BE2C (cell line): ENCODE measurements at places on chromosomes 7 and 10.
A peak's percentile ranks its signal among the peaks of the same experiment; 100 is the strongest.

- no peak for DNase-seq
Measured at GRCh38 chr10:116110736-116111135, 162.3 kb downstream of the GFRA1 start.

DNA sequence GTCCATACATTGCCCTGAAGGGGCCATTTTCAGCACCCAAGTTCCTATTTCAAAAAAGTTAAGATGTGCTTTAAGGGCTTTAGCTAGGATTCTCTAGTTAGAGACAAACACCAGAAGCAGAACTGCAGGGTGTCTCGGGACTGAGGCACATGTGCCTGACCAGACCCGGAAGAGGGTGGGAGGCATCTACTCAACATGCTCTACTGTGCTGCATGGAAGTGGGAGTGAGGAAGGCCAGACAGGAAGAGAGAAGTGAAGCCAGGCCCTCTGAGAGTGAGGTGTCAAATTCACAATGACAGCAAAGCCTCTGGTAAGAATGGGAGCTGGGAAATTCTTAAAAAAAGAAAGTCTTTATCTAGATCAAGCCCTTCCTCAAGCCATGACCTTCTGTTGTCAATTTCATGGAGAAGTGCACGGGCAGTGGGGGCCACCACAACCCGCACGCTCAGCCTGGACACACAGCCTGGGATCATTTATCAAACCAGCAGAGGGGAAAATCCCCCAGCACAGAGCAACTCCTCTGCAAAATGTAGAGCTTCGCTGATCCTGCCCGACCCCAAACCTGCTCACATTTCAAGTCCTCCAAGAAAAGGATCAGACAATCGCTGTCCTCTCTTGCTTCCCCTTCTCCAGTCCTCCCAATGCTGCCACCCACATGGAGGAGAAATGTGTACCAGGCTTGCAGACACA, 38.7 kb downstream of the PLXNA4 start:
- no peak for DNase-seq

DNA sequence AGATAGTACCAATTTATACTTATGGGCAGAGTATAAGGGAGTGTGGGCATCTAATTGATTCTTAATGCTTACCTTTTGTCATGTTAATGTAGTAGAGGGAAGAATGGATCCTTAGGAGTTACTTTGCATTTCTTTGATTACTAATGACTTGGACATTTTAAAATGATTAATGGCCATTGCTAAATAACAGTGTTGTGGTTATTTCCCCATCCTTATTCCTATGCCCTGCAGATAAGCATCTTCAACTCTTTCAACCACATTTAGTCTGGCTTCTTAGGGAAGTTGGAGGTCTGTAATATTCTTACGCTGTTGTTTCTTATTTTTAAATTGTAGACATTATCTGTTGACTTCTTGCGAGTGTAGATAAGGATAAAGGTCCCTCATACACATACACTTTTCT, 37.2 kb downstream of the KAT6B start:
- no peak for DNase-seq

- DNase-seq = no peak
Measured at GRCh38 chr7:41133690-41134299, 569.1 kb downstream of the INHBA start.

DNA sequence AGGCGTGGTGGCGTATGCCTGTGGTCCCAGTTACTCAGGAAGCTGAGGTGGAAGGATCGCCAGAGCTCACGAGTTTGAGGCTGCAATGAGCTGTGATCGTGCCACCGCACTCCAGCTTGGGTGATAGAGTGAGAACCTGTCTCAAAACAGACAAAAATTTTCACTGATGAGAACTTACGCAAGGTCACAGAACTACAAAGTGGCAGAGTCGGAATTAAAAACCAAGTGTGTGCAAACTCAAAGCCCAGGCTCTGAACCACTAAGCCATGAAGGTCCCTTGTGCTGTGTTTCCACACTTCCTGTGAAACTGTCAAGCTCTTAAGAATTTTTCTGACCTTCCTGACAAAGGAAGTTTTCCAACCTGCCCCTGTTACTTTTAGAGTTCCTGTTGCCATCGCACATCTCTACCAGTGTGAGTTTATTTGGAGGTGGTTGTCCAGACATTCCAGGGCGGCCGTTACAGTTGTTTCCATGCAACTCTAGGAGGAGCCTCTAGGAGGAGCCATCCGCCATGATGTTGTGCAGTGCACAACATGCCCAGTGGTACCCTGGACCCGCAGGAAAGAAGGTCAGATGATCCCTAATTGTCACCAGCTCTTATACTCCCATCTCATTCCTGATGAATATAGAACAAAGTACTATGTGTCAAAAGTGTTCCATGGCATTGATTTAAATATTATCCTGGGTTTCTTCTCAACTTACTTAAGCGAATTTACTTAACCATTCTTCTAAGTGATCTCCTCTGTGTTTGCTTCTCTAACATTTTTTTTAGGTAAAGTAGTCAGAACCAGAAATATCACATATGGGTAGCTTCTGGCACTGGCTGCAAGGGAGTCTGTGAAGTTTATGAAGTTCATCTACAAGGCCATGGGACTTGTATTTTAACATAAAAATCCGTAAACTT, 49.0 kb upstream of the LYZL1 start:
- DNase-seq = peak; percentile 64

- peak; percentile 41 for DNase-seq
Measured at GRCh38 chr7:66099551-66100407, 14.9 kb upstream of the CRCP start.

GRCh38 chr7:11540271-11540761, 291.7 kb downstream of the THSD7A start:
- peak; percentile 76 for DNase-seq

DNA sequence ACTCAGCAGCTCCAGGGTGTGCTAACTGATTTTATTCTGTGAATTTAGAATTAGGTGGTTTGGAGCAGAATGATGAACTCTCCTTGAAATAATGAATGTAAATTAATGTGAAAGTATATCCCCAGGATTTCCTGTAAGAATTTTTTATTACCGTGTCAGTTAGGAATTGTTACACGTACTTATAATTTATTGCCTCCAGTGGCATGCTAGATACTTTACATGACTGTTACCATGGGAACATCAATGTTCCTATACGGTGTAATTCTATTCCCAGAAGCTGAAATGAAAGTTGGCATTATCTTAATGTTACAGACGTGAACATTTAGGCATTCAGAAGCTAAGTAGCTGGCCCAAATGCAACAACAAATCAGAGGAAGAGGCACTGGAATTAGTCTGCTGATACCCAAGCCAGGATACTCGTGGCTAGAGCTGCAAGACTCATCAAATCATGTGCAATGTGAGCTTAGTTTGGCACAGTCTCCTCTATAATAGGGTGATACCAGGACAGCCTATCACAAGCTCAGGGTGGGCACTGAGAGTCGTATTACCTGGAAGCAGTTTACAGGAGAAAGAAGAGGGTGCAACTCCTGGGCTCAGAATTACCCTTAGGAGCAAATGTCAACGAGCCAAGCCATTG, 30.0 kb upstream of the PRKAR2B start:
- no peak for DNase-seq

DNA sequence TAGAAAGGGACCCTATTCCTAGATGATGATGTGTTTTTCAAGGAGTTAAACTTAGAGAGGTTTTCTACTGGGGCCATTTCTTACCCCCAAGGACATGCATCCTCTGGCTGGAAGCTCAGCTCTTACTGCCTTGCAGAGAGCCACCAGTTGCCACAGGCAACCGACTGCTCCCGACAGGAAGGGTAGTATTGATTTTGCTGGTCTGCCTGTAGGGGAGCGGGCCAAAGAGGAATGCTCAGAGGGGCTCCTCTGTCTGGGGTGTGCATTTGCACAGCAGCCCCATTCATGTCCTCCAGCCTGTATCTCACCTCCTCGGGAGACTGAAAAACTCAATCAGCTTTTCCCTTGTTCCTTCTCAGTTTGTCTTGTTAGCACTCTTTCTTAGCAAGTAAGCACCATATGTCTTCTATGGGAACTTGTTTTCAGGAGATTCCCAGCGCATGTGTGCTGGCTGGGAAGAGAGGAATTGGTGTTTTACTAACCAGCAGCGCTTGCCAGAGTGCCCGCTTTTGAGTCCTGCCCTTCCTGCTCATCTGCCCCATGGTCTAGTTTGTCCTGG, 739.0 kb upstream of the GALNT17 start:
- DNase-seq = no peak

- DNase-seq = no peak
Measured at GRCh38 chr7:19095353-19095860, 22.0 kb downstream of the TWIST1 start.

DNA sequence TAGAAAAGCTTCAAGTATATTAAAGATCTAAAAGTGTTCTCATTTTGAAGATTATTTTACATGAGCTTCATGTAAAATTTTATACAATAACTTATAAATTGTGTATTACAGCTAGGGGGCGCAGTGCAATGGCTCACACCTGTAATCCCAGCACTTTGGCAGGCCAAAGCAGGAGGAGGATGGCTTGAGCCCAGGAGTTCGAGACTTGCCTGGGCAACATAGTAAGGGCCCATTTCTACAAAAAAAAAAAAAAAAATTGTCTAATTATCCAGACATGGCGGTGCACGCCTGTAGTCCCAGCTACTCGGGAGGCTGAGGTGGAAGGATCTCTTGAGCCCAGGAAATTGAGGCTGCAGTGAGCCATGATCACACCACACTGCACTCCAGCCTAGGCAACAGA, 16.6 kb downstream of the ACBD5 start:
- DNase-seq = peak; percentile 37

DNA sequence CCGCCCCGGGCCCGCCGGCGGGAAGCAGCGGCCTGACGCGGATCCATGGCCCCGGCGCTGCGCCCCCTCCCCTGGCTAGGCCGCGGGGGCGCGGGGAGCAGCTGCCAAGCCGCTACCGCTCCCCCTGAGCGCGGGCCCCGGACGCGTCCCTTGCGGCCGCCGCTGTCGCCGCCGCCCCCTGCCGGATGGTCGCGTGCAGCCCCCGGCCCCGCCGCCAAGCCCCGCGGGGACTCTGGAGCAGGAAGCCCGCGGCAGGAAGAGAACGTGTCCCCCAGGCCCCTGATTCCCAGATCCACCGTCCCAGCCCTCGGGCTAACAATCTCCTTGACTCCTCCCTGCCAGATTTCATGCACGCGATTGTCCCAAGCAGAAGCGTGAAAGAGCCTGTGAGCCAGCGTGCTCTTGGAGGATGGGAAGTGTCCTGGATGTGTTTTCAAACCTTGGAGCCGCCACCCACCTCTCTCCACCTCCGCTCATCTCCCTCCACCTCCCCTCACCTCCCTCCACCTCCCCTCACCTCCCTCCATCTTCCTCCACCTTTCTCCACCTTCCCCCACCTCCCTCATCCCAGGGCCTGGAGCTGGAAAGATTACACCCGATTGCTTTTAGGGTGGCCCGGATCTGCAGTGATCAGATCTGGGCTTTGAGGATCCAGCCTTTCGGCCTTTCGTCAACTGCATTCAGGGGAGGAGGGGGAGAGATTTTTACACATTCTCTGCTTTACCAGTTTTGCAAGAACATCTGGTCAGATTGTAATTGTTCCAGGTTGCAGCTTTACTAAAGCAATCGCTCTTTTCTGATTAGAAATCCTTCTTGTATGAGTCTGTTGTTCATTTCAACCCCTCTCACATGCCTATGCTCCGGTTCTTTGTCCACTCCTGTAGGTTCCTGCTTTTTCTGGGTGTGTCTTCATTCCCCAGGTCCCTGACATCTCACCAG, 570 bp upstream of the PRTFDC1 start:
- peak; percentile 79 for DNase-seq

- DNase-seq = peak; percentile 42
Measured at GRCh38 chr7:1562597-1563051, 6.6 kb upstream of the TMEM184A start.

DNA sequence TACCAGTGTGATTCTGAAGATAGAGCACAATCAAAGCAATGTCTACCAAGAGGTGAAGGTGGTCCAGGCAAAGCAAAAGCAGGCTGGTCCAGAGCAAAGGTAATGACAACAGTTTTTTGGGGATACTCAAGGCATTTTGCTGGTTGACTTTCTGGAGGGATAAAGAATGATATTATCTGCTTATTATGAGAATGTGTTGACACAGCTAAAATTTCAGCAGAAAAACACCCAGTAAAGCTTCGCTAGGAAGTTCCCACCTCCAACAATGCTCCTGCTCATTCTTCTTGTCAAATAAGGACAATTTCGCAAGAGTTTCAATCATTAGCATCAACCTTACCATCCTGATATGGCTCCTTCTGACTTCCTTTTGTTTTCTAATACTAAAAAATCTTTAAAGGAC, 24.1 kb downstream of the GPR85 start:
- DNase-seq = no peak

GRCh38 chr10:77030974-77031373, 606.6 kb downstream of the KCNMA1 start:
- no peak for DNase-seq

DNA sequence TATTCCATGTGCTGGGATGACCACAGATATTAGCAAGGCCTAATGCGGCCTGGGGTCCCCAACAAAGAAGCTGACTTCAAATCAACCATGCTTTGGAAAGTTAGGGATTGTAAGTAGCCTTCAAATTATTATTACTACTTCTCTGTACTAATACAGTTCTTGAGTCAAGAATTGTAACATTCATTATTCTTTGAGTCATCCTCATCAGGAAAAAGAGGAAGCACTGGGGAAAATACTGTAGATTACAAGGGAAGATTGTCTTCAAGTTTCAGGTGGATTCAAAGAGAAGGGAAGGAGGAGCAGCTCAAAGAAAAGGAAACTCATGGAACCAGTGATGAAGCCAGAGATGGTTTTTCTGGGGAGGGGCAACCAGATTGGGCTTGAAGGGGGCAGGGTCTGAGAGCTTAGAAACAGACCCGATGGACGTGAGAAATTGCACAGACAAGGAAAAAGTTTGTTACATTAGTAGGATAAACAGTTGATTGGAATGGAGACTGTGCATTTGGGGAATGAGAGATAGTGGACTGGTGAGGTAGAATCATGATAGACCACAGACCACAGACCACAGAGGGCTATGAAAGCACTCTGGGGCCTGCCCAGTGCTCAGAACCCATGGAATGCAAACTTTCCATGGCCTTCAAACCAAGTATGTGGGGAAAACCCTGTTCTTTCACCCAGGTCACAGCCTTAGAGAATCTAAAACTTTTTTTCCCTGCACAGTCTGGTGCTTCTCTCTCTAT, 209.9 kb downstream of the ZNF365 start:
- no peak for DNase-seq

GRCh38 chr10:100306861-100307260, 20.4 kb upstream of the BLOC1S2 start:
- no peak for DNase-seq
